ENCODE measurements at places on chromosomes 7 and 10.

DNA sequence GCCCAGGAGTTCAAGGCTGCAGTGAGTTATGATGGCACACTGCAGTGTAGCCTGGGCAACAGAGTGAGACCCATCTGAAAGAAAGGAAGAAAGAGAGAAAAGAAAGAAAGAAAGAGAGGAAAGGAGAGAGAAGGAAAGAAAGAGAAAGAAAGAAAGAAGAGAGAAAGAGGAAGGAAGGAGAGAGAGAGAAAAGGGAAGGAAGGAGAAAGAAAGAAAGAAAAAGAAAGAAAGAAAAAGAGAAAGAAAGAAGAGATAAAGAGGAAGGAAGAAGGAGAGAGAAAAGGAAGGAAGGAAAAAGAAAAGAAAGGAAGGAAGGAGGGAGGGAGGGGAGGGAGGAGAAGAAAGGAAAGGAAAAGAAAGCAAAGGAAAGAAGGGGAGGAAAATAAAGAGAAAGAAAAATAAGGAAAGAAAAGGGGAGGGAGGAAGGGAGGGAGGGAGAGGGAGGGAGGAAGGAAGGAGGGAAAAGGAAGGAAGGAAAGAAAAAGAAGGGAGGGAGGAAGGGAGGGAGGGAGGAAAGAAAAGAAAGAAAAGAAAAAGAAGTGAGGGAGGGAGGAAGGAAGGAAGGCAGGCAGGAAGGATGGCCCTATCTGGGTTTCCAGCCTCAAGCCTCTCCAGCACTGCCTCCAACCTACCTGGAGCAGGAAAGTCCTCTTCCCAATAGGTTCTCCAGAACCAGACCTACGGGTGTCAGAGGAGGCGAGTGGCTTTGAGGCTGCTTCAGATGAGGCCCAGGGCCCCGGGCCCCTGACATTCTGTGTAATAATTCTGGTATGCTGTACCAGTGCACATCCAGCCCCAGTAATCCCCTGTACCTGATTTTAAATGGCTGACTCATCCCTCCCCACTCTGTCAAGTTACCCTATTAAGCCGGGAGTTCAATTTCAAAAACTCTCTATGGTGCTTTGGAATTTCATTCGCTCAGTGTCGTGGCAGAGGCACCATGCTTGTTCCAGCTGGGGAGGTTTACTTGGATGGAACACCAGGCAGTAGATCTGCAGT, 6.8 kb upstream of the PARD3 start:
- DNase-seq, result no peak

DNA sequence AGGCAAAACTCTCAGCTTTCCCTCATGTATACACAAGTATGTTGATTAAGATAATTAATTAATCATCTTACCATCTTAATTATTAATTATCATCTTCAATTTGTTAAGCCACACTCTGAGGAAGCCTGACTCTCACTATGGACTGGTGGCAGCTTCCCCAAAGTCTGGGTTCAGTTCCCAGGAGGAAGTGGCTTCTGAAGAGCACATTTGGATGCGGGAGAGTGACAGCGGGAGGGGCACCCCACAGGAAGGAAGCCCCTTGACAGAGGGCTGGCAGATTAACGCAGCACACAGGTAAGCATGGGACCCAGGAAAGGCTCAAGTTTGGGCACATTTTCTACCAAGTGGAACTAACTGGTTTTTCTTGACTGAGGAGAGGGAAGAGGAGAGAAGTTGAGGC, 13.4 kb upstream of the SLIT1 start:
- DNase-seq, result no peak

- no peak for DNase-seq
Observed at GRCh38 chr7:151744656-151745638, 132.0 kb downstream of the PRKAG2 start.

- no peak for DNase-seq
Observed at GRCh38 chr7:28269700-28270361, 89.2 kb upstream of the JAZF1 start.

DNA sequence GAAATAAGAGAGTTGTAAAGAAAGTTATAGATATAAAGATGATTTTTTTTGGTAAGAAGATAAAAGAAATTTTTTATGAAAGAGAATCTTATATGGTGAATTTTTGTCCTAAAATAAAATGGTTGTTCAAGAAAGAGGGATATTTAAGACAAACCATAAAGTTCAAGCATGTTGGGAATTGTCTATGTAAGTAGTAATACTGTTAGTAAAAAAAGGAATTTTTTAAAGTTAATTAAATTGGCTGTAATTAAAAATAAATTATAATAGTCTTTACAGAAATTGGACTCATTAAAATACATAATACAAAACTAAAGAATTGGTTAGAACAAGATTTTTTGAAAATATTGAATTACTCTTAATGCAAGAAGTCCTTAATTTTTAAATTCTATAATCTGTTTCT, 10.1 kb upstream of the DYNC2I1 start:
- DNase-seq, result no peak

GRCh38 chr7:94049615-94050014, 45.5 kb upstream of the BET1 start:
- no peak for DNase-seq
